ENCODE measurements at places on chromosomes 5 and 9.
A peak's percentile ranks its signal among the peaks of the same experiment; 100 is the strongest.

DNA sequence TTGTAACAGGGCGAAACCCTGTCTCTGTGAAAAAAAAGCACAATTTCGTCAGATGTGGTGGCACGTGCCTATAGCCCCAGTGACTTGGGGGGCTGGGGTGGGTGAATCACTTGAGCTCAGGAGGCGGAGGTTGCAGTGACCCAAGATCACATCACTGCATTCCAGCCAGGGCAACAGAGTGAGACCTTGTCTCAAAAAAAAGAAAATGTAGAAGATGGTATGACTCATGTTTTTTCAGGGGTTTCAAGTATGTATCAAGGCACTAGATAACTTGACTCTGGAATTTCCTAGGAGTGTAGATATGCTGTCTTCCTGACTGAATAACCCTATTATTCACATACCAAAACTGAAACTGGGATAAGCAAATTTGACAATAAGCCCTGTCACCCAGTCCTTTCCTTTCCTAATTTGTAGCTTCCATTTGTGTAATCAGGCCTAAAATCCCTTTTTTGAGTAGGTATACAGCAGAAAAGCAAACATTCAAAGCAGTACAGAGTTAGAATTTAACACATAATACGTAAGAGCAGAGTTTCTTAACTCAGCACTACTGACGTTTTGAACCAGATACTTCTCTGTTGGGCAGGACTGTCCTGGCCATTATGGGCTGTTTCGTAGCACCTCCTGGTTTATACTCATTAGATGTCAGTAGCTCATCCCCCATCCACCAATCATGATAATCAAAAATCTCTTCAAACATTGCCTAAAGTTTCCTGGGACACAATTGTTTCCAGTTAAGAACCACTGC is 17.3 kb upstream of the ANKRD18B start:
- H3K4me1 ChIP-seq = peaks cover 19% of the 10 kb centered on the region
- peak overlapping the region; percentile 26 for H3K4me3 ChIP-seq
- peak overlapping the region; percentile 89 for H3K27ac ChIP-seq
- DNase-seq = peak; percentile 81
- no peaks in the 10 kb centered on the region for H3K36me3 ChIP-seq

DNA sequence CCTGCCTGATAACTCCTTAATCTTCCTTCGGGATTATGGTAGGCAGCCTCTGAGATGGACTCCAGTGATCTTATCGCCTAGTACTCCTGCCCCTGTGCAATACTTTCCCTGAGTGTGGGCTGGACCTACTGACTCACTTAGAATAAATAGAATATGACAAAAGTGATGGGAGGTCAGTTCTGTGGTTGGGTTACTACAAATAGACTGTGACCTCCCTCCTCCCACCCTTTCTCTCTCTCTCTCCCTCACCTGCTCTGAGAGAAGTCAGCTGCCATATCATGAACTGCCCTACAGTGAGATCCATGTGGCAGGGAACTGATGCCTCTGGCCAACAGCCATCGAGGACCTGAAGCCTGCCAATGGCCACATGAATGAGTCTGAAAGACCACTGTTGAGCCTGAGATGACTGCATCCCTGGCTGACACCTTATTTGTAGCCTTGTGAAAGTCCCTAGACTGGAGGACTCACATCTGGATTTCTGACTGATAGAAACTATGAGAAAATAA is 31.7 kb downstream of the NRG2 start:
- DNase-seq = no peak
- no peak overlapping the region for H3K27ac ChIP-seq
- peaks cover 7% of the 10 kb centered on the region for H3K27me3 ChIP-seq
- H3K4me1 ChIP-seq = no peaks in the 10 kb centered on the region
- H3K36me3 ChIP-seq = no peaks in the 10 kb centered on the region

- DNase-seq = no peak
- no peak overlapping the region for H3K4me3 ChIP-seq
- no peak overlapping the region for H3K27ac ChIP-seq
- no peaks in the 10 kb centered on the region for H3K36me3 ChIP-seq
- H3K27me3 ChIP-seq = no peaks in the 10 kb centered on the region
- peaks cover 21% of the 10 kb centered on the region for H3K4me1 ChIP-seq
These were observed 66.9 kb upstream of the BASP1 start for GRCh38 chr5:17150531-17150930.

DNA sequence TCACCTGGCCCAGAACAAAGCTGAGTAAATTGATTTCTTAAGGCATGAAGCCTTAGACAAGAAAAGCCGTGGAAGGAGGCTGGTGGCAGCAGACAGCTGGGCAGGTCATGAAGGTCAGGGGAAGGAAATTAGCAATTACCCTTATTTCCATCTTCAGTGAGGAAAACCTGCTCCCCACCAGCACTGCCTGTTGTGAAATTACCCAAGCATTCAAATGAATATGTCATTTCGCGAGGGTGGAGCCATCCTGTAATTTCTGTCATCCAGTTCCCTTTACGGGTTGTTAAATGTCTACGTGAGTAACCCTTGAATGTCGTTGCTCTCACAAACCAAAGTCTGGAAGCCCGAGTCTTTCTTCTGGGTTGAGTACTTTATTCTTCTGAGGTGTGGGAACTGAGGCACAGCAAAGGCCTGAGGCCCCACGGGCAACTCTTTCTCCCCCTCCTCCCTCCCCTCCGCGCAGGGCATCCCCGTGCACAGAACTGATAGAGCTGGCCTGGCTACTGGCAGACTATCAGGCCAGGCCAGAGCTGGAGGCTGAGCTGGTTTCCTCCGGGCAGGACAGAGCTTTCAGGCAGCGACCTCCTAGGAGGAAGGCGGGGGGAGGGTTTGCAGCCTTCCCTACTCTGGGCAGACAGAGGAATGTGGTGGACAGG is 22.0 kb upstream of the AK3 start:
- DNase-seq = no peak
- H3K27ac ChIP-seq = no peak overlapping the region
- no peaks in the 10 kb centered on the region for H3K36me3 ChIP-seq
- peaks cover 6% of the 10 kb centered on the region for H3K4me1 ChIP-seq
- H3K27me3 ChIP-seq = no peaks in the 10 kb centered on the region

GRCh38 chr5:36276864-36277263 is 24.8 kb downstream of the RANBP3L start:
- DNase-seq = no peak
- no peak overlapping the region for H3K4me3 ChIP-seq
- H3K27me3 ChIP-seq = no peaks in the 10 kb centered on the region

DNA sequence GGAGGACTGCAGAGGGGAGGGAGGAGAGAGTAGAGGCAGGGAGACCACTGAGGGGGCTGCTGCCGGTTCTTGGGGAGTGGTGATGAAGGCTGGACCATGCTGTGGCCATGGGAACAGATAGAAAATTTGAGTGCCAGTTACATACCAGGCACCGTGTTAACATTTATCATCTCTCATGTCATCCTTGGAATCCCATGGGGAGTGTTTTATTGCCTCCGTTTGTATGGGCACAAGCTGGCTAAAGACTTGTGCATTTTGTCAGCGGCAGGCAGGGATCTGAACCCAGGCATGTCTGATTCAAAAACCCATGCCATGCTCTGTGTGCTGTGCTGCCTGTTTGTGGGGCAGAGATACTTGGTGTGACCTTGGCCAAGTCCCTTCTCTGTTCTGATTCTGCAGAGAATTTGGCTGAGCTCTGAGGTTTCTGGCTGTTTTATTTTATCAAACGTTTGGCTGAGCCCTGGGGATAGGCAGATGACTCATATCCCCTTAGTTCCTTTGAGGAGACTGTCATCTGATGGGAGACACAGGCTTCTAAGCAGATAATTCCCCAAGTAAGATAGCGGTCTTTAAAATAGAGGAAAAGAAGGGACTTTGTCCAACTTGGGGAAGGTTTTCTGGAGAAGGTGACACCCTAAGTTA is 22.2 kb downstream of the COL27A1 start:
- DNase-seq = no peak
- no peak overlapping the region for H3K27ac ChIP-seq
- no peak overlapping the region for H3K4me3 ChIP-seq
- no peaks in the 10 kb centered on the region for H3K27me3 ChIP-seq

GRCh38 chr5:154780128-154780527 is 25.0 kb downstream of the LARP1 start:
- no peak overlapping the region for H3K4me3 ChIP-seq
- peaks cover 16% of the 10 kb centered on the region for H3K4me1 ChIP-seq
- peak overlapping the region; percentile 30 for H3K27ac ChIP-seq
- DNase-seq = no peak

DNA sequence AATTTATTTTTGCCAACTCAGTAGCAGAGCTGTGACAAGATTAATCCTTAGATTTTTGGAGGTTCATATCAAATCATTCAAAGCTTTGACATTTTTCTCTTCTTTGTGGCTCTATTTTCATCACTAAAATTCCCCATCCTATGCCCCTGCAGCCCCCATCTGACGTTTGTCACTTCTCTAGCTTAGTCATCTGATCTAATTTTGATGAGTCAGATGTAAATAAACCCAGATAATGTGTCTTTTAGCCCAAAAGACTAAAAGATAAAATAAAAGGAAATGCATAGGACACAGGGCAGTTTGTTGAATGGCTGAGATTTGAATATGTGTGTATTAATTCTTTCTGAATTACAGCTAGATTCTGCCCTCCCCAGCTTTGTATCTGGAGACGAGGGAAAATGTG is 897 bp upstream of the HSPB3 start:
- DNase-seq = no peak
- no peak overlapping the region for H3K4me3 ChIP-seq
- no peaks in the 10 kb centered on the region for H3K36me3 ChIP-seq
- no peaks in the 10 kb centered on the region for H3K27me3 ChIP-seq
- peaks cover 22% of the 10 kb centered on the region for H3K4me1 ChIP-seq

- no peak overlapping the region for H3K27ac ChIP-seq
- peaks cover 13% of the 10 kb centered on the region for H3K4me1 ChIP-seq
- H3K36me3 ChIP-seq = no peaks in the 10 kb centered on the region
These were observed 3.7 kb upstream of the DOLPP1 start for GRCh38 chr9:129077236-129077635.

- H3K36me3 ChIP-seq = no peaks in the 10 kb centered on the region
- H3K4me1 ChIP-seq = no peaks in the 10 kb centered on the region
- no peaks in the 10 kb centered on the region for H3K27me3 ChIP-seq
- DNase-seq = no peak
These were observed 98.4 kb downstream of the FGF1 start for GRCh38 chr5:142587354-142587965.

DNA sequence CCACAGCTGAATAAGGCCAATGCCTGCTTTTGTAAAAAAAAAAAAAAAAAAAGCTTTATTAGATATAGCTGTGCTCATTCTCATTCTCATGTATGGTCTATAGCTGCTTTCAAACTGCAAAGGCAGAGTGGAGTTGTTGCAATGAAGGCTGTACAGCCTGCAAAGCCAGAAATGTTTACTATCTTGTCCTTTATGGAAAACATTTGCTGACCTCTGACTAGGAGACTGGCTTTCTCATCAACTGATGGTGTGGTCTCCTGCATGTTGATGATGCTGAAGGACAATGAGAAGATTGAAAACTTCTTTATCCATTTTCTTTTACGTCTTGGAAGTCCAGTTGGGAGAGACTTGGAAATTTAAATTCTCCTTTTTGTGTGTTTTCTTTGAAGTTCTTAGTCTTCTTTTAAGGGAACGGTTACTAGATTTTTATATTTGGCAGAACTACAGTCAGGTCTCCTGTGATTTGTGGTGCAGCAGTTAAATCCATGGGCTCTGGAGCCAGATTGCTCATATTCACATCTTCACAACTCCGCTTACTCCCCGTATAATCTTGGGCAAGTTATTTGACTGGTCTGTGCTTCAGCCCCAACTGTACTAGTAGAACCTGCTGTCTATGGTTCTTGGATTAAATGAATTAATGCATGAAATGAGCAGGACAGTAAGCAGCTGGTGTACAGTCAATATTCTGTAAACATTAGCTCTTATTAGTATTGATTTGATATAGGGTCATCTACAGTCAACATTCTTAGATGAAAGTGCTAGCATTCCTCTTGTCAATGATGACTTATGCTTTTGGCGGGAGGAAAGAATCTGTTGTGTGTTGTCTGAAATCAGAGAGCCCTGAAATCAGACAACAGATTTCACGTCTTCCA is 39.7 kb upstream of the BASP1 start:
- no peaks in the 10 kb centered on the region for H3K36me3 ChIP-seq
- no peak overlapping the region for H3K27ac ChIP-seq
- no peak for DNase-seq
- peaks cover 25% of the 10 kb centered on the region for H3K4me1 ChIP-seq
- no peak overlapping the region for H3K4me3 ChIP-seq

GRCh38 chr9:114250648-114251047 is 72.2 kb upstream of the ORM1 start:
- no peak for DNase-seq
- H3K27ac ChIP-seq = no peak overlapping the region
- H3K36me3 ChIP-seq = peaks cover 14% of the 10 kb centered on the region
- H3K27me3 ChIP-seq = no peaks in the 10 kb centered on the region
- H3K4me1 ChIP-seq = no peaks in the 10 kb centered on the region
- H3K4me3 ChIP-seq = no peak overlapping the region

DNA sequence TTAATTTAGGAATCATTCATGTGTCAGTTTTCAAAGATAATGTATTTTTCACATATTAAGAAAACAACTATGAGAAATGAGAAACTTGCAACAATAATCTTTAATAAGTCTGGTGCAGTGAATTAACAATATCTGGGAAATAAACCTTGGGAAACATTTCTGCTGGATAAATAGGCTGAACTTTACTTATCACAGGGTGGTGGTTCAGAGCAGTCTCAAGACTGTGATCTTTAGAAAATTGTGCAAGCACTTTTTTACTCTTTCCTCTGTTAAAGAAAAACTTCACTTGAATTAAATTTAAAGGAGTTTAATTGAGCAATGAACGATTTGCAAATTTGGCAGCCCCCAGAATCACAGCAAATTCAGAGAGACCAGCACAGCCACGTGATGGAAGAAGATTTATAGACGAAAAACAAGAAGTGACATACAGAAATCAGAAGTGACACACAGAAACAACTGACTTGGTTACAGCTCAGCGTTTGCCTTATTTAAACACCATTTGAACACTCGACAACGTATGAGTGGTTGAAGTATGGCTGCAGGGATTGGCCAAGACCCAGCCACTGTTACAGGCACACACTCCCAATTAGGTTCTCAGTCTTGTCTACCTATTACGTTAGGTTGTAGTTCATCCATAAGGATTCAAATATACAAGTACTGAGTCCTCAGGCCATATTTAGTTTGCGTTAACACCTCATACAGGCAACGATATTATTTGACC is 631.9 kb downstream of the SLCO4C1 start:
- no peaks in the 10 kb centered on the region for H3K36me3 ChIP-seq
- no peak overlapping the region for H3K4me3 ChIP-seq
- no peaks in the 10 kb centered on the region for H3K27me3 ChIP-seq

- no peak overlapping the region for H3K4me3 ChIP-seq
- no peaks in the 10 kb centered on the region for H3K27me3 ChIP-seq
- no peak for DNase-seq
These were observed 37.7 kb upstream of the STXBP1 start for GRCh38 chr9:127574072-127574993.
